Activated T-helper 1 cell treated with anti-CD3 and anti-CD28 coated beads, Interleukin-2, amount 50 U/mL, for 16 hours (primary cell): ENCODE measurements at places on chromosomes 5 and 9.

DNA sequence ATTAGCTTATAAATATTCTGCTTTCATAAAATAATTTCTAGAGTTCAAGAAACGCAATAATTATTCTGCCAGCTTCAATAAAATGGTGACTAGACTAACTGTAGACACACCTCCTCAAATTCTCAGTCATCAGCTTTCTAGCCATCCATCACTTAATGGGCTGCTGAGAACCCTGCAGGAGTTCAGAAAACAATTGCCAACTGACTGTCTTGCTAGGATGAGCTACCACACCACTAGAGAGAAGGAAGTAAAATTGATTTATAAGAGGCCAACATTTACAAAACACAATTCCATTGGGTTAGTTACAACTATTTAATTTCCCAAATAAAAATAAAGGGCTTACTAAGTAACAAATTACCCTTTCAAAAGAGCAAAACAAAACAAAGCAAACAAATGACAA is 126.5 kb upstream of the PAPPA start:
- DNase-seq: no peak

GRCh38 chr5:112116371-112116770 is 302.7 kb downstream of the EPB41L4A start:
- no peak for DNase-seq

DNA sequence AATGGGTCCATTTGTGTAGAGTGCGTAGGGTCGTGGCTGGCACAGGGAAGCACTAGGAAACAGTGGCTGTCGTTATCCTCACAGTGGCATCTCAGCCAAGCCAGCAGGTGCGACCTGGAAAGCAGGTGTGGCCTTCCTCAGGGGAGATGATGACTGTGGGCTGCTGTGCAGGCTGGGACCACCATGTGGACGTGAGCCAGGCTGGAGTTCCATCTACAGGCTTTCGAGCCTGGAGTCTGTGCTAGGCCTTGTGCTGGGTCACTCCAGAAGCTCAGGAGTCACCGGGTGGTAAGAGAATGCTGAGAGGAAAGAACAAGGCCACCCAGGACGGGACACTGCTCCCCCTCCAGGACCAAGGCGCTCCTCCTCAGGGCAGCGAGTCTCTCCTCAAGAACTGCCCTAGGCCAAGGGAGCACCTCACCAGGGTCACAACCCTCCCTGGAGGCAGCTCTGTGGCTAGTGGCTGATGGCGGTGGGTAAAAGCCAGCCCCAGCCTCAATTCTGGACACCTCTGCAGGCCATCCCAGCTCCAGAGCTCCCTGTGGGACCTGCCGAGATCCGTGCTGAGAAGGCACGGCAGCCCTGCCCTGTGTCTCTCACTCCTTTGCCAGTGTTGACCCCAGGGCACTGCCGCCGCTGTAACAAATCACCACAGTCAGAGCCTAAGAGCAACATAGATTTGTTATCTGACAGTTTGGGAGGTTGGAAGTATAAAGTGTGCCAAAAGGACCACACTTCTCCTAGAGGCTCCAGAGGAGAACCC is 36.0 kb downstream of the WHRN start:
- no peak for DNase-seq

GRCh38 chr9:124505006-124505900 is 1.9 kb downstream of the NR5A1 start:
- no peak for DNase-seq
